Heart left ventricle (tissue), 16 donors: ENCODE measurements at places on chromosomes 1 and 21.

- peak; percentile 68 for DNase-seq
These were observed 57.8 kb upstream of the HSD17B7 start for GRCh38 chr1:162732566-162733335.

GRCh38 chr1:204314171-204314892 is 45.4 kb downstream of the PLEKHA6 start:
- DNase-seq: no peak

DNA sequence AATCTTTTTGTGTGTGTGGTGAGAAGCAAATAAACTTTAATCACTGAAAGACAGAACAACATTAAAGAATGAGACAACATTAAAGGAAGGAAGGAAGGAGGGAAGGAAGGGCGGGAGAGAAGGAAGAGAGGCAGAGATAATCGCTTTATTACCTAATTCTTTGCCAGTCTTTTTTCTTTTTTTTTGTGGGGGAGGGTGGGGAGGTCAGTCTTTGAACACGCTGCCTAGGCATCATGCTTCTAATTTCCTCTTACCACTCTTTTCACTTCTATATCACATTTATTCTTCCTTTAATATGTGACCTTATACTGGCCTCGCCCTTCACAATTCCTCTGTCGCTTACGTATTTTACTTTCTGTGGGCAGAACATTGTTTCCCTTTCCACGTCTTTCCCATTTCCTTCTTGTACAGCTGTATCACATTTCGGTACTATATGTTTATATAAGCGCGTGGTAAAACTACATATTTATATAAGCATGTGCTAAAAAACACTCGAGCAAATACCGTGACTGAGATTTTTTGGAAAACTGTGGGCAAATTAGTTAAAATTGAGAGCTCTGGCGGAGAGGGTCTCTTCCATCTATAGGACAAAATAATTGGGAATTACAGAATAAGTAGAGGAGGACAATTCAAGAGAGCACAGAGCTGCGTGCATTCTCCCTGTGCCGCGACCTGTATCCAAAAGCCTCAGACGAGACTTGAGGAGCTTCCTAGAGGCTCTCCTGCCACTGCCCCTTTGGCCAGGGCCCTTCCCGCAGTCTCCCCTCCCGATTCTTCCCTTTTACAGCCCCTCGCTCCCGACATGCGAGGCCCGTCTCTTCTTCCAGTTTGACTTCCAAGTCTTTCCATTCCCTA is 823 bp upstream of the PRKAA2 start:
- DNase-seq: no peak

- no peak for DNase-seq
These were observed 7.2 kb upstream of the TNFRSF25 start for GRCh38 chr1:6473156-6473555.

DNA sequence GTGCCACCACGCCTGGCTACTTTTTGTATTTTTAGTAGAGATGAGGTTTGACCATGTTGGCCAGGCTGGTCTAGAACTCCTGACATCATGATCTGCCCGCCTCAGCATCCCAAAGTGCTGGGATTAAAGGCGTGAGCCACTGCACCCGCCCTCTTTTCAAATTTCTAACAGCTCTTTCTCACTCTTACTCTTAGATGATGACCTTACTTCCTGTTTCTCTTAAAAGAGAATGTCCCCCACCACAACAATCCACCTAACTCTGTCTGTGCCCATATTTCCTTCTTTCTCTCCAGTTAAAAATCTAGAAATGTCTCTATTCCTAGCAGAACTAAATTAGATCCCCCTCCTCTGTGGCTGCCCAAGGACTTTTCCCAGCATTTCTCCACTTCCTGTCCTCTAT is 46.6 kb upstream of the RGS2 start:
- DNase-seq: no peak

- no peak for DNase-seq
These were observed 86.4 kb downstream of the IER5 start for GRCh38 chr1:181174861-181175260.

DNA sequence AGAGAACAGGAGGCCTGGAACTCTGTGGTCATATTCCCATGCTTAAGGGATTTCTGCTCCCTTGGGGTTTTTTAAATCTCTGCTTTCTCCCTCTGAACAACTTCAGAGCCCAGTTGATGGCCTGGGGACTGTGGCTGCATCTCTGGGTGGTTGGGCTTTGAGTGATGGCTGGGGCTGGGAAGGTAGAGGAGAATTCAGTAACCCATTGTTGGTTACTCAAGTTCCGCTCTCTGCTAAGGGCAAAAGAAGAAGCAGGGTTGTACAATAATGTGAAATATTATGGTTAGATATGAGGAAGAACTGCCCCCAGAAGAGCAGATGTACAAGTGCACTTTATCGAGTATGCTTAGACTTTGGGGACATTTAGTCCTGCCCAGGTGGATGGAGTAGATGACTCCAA is 72.1 kb upstream of the CNTN2 start:
- no peak for DNase-seq

DNA sequence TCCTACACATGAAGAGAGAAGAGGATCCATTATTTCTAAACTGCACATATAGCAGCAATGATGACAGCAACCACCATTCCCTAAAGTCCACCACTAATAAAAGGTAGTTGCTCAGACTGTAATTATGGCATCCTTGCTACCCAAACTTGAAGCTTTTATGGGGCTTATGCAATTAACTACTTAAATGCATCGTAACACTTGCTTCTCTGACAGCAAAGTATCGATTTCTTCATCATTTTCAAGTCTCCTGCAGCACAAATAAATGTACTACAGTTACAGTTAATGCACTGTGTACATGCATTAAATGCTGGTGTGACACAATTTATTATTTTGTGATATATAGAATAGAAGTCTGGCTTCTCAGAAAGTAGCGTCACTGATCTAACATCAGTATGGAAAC is 241.7 kb downstream of the USH2A start:
- no peak for DNase-seq

DNA sequence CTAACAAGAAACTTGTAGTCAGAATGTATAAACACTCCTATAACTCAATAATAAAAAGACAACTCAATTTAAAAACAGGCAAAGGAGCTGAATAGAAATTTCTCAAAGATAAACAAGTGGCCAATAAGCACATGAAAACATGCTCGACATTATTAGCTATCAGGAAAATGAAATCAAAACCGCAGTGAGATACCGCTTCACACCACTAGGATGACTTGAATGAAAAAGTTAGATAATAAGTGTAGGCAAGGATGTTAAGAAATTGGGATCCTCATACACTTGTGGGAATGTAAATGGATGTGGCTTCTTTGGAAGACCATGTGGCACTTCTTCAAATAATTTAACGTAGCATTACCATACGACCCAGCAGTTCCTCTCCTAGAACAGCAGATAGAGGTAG is 8.9 kb downstream of the RALGPS2 start:
- no peak for DNase-seq

DNA sequence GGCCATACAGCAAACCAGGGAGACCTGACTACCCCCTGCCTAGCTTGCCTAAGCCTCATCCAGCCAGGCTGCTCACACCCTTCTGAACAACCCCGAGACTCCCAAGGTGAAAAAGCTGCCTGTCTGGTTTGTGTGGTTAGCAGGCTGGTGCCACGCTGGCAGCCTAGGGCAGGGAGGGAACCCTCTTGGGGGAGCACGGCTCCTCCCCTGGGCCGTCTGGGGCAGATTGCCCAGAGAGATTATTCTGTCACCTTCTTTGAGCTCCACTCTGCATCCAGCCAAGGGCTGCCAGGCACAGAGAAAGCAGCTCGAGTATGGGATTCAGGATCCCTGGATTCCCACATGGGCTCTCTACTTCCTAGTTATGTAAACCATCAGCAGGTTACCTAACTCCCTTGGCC is 27.5 kb upstream of the TCEA3 start:
- DNase-seq: no peak

- no peak for DNase-seq
These were observed 1.4 kb downstream of the SLC22A15 start for GRCh38 chr1:115977499-115978258.

GRCh38 chr1:167935216-167936067 is 1.0 kb upstream of the DCAF6 start:
- peak; percentile 17 for DNase-seq

DNA sequence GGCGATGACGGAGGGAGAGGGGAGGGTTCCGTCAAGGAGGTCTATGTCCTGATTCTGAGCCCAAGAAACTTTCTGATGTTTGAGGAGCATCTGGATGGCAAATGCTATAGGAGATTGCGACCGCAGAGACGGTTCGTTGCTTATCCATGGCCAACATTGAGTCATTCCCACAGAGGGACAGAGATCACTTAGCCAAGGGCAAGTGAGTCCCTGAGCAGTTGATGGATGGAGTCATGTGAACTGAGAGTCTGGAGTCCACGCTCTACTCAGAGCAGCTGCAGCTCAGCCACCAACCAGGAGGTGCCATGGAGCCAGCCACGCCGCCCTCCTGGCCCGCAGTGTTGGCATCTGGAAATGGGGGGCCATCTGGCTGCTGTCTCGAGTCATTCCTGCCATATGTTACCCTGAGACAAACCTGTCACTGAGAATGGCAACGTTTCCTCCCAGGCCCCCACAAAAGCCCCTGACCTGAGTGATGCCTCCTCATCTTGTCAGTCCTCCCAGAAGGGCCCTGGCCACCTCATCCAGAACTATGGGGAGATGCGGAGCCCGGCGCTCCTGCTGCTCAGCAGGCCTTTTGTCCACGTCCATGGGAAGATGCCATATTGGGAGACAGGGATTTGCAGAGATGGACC is 58.6 kb downstream of the ATP5PO start:
- DNase-seq: peak; percentile 32

GRCh38 chr1:119298687-119299303 is 69.8 kb upstream of the HAO2 start:
- no peak for DNase-seq

GRCh38 chr1:167081594-167082156 is 8.5 kb downstream of the GPA33 start:
- DNase-seq: no peak

DNA sequence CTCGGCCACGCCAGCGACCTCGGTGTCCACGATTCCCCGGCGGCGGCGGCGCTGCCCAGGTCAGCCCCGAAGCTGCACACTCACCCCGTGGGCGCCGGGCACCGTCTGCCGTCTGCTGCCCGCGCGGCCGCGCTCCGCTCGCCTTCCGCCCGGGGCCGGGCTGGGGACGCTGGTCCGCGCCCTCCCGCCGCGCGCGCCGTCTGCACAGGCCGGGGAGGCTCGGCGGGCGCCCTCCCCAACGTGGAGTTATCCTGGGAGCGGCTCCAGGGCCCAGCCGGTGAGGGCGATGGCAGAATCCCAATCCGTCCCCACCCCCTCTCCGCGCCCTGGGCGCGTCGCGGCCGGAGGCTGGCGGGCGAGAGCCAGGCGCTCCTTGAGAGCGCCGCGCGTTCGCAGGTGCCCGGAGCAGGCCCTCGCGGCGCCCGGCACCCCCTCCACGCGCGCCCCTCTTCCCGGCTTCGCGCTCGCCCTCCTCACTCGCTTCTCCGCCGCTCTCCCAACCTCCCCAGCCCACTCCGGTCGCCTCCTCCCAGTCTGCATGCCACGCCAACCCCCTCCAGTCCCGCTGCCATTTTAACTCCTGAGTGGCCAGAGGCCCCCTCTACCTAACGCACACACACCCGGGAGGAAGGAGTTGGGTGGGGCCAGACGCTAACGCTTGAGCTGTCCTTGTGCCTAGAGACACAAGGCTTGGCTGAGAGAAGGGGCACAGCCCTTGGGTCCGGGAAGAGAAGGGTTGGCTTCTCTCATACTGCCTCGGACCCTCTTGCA is at the start of gene LRRN2:
Gene LRRN2, minus strand, starts transcription at position 503 of the 771 bp plus-strand sequence. CDS start 65,746 bp downstream, outside the sequence.
- DNase-seq: no peak

GRCh38 chr1:14263225-14263624 is 335.3 kb upstream of the KAZN start:
- DNase-seq: no peak

DNA sequence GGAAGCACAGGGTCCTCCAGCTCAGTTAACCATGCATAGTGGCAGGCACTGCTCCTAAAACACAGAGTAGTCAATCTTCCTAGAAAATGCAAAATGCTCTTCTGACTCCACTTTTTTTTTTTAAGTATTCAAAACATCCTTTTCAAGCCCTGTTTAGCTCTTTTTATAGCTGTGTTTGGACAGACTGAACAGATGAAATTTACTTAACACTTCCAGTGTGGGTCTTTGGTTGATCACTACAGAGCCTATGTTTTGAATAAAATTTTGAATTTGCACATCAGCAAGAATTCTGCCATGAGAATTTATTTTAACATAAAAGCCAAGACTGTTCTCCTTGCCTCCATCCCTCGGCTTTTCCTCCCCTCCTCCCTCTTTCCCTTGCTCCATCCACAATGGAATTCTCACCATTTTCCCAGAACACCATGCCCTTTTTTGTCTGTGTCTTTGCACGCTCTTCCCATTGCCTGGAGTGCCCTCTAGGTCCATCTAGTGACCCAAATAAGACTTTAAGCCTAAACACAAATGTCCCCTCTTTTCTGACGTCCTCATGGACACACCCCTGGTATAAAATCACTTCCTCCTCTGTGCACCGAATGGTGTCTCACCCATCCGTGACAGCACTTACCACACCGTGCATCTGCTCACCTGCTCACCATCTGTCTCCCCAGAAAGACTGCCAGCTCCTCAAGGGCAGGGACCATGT is 24.0 kb upstream of the CPT2 start:
- no peak for DNase-seq
